Upper lobe of left lung (tissue), 6 donors: ENCODE measurements at places on chromosomes 11 and 22. TPM values are rescaled to one million over a fixed set of nuclear protein-coding genes. Genes with fewer than 3 reads are reported as not detected.

The VPREB1 gene
- not detected for total RNA-seq

DNA sequence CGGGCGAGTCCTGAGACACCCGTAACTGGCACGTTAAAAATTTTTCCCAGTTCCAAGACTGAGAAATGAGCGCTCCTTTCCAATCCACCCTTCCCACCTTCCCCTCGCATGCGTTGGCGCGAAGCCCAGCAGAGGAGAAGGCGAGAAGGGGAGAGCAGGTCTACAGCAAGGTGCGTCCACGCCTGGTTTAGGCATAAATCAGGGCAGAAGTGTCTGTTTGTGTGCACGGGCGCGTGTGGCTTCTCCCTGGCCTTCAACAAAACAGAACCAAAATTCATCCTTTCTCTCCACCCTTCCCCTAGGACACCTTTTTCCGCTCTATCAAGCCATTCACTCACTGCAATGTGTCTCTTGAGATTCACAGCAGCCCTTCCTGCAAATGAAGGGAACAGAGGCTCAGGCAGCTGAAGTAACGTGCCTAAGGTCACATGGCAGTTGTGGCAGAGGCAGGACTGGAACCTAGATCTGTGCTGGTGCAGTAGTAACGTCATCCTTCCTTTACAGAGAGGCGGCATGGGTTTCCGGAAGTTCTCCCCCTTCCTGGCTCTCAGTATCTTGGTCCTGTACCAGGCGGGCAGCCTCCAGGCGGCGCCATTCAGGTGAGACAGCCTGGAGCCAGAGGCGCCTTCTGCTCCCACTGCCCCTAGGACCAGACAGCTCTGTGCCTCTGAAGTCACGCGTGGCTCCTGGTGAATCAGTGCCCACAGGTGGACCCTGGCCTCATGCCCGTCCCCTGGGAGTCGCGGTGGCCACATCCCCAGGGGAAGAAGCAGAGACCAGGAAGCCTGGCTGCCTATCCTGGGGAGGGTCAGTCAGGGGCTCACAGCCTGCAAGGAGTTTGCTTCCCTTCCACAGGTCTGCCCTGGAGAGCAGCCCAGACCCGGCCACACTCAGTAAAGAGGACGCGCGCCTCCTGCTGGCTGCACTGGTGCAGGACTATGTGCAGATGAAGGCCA is 1.1 kb downstream of the CALCB start:
- peak; percentile 91 for DNase-seq

GRCh38 chr11:12376259-12377081 is 901 bp upstream of the PARVA start:
- no peak for DNase-seq

The FAM180B gene
- total RNA-seq: not detected

GRCh38 chr11:134504146-134504905 is 92.3 kb upstream of the B3GAT1 start:
- DNase-seq: no peak

DNA sequence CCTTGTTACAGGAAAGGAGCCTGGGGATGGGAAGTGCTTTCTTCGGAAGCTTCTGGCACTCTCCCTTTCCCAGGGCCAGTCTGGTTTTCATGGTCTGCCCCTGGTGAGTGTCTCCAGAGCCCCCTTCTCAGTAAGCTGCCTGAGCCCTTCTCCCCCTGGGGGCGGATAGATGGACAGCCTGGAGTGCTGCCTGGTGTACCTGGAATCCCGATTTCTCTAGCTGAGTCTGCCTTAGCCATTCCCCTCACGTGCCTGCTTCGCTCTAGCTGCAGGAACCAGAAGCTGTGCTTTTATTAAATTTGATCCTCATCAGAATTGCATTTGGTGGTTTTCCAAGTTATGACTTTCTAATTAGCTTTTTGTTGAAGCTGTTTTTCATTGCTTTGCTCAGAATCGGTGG is 152.9 kb upstream of the NAV2 start:
- no peak for DNase-seq

DNA sequence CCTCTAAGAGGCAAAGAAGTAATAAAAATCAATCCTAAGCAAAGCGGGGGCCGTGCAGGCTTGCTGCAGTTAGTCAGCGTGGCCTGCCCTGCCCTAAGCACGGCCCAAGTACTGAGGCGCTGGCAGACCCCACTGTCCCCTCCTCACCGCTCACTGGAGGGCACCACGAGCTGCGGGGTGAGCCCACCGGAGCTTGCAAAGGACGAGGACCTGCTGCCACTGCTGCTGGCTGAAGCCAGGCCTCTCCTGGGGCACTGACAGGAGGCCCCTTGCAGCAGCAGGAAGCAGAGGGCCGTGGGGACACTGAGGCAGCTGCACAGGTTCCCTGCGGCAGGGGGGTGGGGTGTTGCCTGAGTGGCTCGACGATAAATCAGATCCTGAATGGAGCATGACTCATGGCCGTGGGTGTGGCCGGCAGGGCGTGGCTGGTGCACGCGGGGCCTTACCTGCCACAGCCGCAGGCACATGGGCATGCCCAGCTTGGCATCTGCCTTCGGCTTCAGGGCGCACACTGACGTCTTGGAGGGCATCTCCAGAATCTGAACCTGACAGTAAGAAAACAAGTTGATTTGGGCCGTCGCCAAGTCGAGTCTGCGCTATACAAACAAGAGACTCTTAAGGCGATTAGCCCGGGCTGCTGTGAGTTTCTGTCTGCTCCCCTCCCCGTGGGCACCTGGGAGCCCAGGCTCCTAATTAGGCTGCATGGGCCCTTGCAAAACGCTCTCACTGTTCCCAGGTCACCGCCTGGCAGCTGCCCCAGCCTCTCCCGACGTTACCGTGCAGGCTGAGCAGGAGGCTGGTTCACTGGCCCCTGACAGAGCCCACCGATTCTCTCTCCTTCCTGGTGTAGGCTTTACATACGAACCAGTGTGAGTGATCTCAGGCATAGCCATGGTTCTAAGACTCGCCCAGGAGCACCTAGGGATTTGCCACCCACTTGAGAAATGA is 45.9 kb downstream of the TBX1 start:
- DNase-seq: peak; percentile 92

GRCh38 chr11:103920933-103921332 is 115.5 kb upstream of the DDI1 start:
- no peak for DNase-seq

DNA sequence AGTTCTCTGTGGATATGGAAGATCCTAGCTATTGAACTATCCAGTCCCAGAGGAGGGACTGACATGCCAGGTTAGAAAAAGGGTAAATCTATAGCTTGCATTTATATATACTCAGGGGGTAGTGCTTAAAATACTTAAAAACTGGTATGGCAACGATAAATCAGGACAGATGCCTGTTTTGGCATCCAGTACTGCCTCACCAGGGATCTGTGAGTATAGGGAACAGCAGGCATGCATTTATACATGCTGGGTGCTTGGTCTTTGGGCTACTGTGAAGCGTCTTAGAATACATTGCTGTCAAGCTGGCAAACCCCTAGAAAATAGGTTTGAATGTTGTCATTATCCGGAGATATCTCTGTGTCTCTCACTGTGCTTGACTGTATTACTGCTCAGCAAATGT is 94.2 kb upstream of the DRD2 start:
- no peak for DNase-seq

The INS gene
- total RNA-seq: 0.67 TPM

The RASL10A gene
- total RNA-seq: 1.3 TPM

GRCh38 chr22:42366806-42367581 is 65.2 kb downstream of the NFAM1 start:
- DNase-seq: no peak

The EWSR1 gene
- 164 TPM for total RNA-seq

- DNase-seq: peak; percentile 76
Measured at GRCh38 chr11:13277768-13278608, at the start of gene BMAL1. BMAL1 (plus strand) TSS chr11:13277790; CDS start chr11:13354309, 76,519 bp downstream.

- no peak for DNase-seq
Measured at GRCh38 chr22:49734882-49735281, 92.8 kb downstream of the BRD1 start.
